ENCODE measurements at places on chromosomes 6 and 20.

- peak; percentile 21 for DNase-seq
Measured at GRCh38 chr6:40550202-40551101, 36.7 kb downstream of the LRFN2 start.

GRCh38 chr6:92124200-92124651, 1295.1 kb downstream of the EPHA7 start:
- no peak for DNase-seq

DNA sequence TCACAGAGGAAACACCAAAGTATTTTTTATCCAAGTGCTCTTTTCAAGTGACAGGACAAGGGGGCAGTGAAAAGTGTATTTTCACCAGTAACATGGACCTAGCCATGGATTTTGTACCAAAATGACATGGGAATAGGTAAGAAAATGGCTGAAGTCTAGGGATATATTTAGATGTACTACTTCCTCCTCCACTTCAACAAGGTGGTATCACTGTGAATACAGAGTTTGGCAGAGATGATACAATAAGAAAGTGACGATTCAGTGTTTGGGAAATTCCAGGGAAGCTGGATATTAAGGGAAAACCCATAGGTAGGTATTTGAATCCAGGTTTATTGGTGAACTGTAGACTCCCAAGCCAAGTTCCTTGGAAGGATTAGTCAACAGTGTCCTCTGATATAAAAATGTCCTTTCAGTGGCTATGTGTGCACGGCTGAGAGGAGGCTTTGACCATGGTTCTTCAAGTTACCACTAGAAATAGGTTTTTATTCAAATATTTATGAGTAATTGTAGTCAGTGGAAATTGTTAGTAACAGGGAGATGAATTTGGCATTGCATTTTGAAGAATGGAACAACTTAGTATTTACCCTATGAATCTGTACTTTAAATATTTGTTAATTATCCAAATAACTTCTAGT, 356.0 kb upstream of the CITED2 start:
- DNase-seq, result no peak

DNA sequence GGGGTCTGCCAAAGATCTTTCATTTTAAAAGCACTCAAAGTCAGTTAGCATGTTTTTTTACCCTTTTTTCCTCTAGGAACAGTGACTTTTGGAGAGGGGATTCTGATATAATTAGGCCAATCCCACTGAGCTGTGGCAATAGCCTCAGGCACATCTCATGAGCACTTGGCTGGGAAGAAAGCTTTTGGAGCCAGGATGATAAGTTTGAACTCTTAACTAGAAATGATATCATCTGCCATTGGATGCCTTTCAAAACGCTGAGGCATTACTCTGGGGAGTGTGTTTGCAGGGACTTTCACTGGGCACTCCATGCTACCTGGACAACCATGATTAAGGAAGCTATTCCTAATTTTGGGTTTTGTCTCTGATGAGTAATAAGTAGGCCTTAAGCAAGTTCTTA, 3.7 kb downstream of the SCGN start:
- no peak for DNase-seq

GRCh38 chr6:42692137-42692911, 30.1 kb downstream of the PRPH2 start:
- no peak for DNase-seq

GRCh38 chr6:66307490-66307889, 600.5 kb upstream of the EYS start:
- DNase-seq, result no peak
